ENCODE measurements at places on chromosomes 11 and 22. TPM values are rescaled to one million over a fixed set of nuclear protein-coding genes. Genes with fewer than 3 reads are reported as not detected.

DNA sequence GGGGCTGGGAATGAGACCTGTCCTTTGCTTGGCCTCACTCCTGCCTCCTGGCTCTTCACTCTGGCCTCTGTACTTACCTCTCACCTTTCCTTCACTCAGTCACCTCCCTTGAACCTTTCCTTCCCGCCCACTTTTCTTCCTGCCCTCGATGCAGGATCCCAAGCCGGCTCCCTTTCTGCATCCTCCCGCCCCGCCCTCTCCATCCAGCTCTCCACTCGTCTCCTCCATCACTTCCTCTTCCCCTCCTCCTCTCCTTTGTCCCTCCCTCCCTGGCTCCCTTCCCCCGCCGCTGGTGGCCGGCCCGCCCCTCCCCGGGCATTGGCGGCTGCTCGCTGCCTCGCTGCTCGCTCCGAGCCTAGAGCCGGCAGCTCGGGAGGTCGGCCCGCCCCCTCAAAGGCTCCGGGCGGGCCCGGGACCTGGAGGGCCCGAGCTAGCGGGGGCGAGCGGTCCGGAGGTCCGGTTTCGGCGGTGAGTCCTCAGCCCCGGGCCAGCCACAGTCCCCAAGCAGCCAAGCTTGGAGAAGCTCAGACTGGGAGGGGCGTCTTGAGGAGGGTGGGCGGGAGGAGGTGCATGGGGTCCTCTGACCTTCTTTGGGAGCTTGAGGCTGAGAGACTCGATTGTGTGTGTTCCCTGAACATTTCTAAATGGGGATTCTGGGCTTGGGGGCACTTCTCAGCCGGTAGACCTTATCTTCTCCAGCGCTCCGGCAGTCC is 13.8 kb downstream of the PHLDB1 start:
- H3K27ac ChIP-seq = peak overlapping the region; percentile 79
- no peaks in the 10 kb centered on the region for H3K27me3 ChIP-seq

RHBDD3 gene
- 17.6 TPM for total RNA-seq

- H3K27ac ChIP-seq = no peak overlapping the region
- no peaks in the 10 kb centered on the region for H3K4me1 ChIP-seq
These were observed 16.1 kb upstream of the OR52K1 start for GRCh38 chr11:4466131-4466870.

DNA sequence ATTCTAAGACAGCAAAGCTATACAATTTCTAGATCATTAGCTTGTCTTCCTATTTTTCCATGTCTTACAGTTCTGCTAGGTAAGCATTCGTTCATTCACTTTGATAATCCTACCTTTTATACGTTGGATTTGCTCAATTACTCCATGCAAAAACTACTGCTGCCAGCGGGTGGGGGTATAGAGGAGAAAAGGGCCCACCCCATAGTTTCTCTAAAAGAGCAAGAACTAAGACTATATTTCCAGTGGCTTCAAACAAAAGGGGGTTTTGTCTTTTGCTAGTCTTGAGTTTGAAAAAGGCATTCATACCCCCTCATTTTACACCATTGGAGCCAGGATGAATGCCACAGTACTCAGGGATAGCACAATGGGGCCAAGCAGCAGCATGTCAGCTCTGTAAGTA is 155.7 kb downstream of the WT1 start:
- DNase-seq = no peak
- H3K27ac ChIP-seq = no peak overlapping the region
- H3K4me1 ChIP-seq = no peaks in the 10 kb centered on the region
- H3K36me3 ChIP-seq = no peaks in the 10 kb centered on the region
- no peak overlapping the region for H3K4me3 ChIP-seq

DNA sequence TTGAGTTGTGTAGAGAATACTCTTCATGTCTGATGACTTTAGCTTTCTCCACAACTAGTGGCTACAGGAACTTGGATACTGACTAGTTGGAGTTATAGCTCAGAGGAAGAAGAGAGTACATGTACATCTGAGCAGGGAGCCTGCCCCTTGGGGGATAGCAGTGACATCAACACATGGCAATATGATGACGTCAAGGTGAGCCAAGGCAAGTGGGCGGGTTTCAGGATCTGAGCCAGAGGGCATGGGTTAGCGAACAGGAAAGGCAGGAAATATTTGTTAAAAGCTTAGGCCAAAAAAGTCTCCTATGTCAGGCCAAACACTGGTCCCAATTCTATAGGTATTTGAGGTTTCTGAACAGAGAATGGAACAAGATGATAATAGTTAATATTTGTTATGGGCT is 42.0 kb upstream of the HORMAD2 start:
- no peak overlapping the region for H3K4me3 ChIP-seq
- peaks cover 31% of the 10 kb centered on the region for H3K4me1 ChIP-seq

DNA sequence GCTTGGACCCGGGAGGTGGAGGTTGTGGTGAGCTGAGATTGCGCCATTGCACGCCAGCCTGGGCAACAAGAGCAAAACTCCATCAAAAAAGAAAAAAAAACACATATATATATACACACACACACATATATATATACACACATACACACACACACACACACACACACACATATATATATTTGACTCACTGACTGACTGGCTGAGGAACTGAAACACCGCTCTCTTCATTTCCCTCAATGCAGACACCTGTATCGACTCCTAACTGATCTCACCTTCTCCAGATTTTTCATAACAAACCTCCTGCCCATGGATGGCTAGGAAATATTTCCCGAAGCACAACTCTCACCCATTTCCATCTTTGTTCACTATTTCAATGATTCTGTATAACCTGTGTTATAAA is 140.7 kb upstream of the ANO3 start:
- H3K36me3 ChIP-seq = no peaks in the 10 kb centered on the region
- no peak overlapping the region for H3K27ac ChIP-seq
- H3K4me3 ChIP-seq = no peak overlapping the region
- DNase-seq = no peak
- no peaks in the 10 kb centered on the region for H3K27me3 ChIP-seq
- H3K4me1 ChIP-seq = peaks cover 20% of the 10 kb centered on the region

DNA sequence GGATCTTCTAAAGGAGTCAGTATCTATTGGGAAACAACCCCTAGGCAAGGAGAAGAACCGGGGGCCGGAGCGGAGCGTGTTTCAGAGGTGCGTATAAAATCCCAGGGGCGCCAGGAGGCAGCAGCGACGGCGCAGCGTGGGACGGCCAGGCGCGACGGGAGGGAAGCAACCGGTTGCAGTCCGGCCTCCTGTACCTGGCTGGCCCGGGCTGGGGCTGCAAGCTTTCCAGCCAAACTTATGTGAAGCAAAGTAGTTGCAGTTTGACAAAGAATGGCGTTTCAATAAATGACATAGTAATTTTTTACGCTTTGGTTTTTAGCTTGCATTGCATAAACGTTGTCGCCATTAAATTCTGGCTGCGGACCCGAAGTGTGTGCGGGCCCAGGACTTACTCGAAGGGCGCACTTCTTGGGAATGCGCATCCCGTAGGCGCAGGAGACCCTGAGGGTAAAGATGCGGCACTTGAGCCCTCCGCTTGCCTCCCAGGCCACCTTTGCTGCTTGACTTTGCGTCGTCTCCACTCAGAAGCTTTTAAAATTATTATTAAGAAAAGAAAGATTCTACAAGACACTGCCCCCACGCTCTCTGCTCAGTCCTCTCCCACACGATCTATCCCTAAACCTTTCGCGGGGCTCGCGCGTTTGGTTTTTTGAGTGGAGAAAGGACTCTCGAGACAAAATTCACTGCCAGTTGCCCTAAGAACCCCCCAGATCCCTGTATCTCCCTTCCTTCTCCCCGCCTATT is 1.6 kb upstream of the WT1 start:
- H3K4me1 ChIP-seq = no peaks in the 10 kb centered on the region
- DNase-seq = no peak
- no peak overlapping the region for H3K27ac ChIP-seq
- no peak overlapping the region for H3K4me3 ChIP-seq
- H3K36me3 ChIP-seq = no peaks in the 10 kb centered on the region

- H3K4me1 ChIP-seq = peaks cover 31% of the 10 kb centered on the region
- no peak overlapping the region for H3K4me3 ChIP-seq
- H3K27me3 ChIP-seq = no peaks in the 10 kb centered on the region
- DNase-seq = peak; percentile 46
These were observed 348.9 kb upstream of the NCAM1 start for GRCh38 chr11:112612250-112612849.

SART1 gene
- total RNA-seq = 74.6 TPM

FLRT1 gene
- 0.25 TPM for total RNA-seq

- H3K4me1 ChIP-seq = no peaks in the 10 kb centered on the region
- peaks cover 5% of the 10 kb centered on the region for H3K27me3 ChIP-seq
- no peaks in the 10 kb centered on the region for H3K36me3 ChIP-seq
These were observed 98.8 kb downstream of the CRYBB2 start for GRCh38 chr22:25318081-25318823.

DNA sequence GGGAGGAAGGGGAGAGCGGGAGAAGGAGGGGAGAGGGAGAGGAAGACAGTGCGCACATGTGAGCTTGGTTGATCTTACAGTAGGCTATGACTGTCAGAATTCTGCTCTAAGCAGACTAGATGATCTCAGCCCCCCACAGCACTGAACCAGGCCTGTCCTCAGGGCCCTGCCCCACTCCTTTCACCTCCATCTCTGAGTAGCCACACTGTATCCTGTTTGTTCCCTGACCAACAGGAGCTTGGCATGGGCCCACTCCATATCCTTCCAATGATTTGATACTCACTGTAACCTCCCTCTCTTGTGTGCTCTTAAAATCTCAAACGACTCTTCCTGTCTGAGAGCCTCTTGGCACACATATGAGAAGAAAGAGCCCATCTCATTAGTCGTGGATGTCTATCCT is 86.1 kb upstream of the PARVA start:
- H3K27ac ChIP-seq = no peak overlapping the region
- H3K4me1 ChIP-seq = peaks cover 23% of the 10 kb centered on the region
- no peaks in the 10 kb centered on the region for H3K27me3 ChIP-seq
- H3K4me3 ChIP-seq = no peak overlapping the region
- DNase-seq = no peak

P2RY2 gene
- 19.8 TPM for total RNA-seq

DNA sequence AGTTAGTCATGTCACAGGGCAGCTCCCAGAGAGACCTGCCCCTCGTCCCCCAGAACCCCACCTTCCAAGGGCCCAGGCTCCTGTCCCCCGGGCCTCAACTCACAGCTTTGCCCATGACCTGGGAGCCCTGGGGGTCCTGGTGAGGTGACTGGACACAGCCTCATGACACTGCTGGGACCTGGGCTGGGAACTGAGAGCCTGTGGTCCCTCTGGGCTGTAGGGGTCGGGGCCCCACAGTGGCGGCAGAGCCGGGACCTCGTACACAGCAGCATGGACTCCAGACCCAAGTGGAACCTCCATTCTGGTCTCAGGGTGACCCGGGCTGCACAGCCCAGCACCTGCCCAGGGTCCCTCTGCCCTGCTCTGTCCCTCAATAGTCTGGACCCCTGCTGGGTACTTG is 6.9 kb downstream of the APOBEC3A start:
- H3K27ac ChIP-seq = no peak overlapping the region
- H3K4me3 ChIP-seq = no peak overlapping the region
- peaks cover 10% of the 10 kb centered on the region for H3K4me1 ChIP-seq
- no peaks in the 10 kb centered on the region for H3K36me3 ChIP-seq
- H3K27me3 ChIP-seq = no peaks in the 10 kb centered on the region
- no peak for DNase-seq

- no peaks in the 10 kb centered on the region for H3K36me3 ChIP-seq
- H3K4me3 ChIP-seq = no peak overlapping the region
- no peaks in the 10 kb centered on the region for H3K27me3 ChIP-seq
- no peak overlapping the region for H3K27ac ChIP-seq
- peak; percentile 67 for DNase-seq
These were observed 4.2 kb upstream of the MPEG1 start for GRCh38 chr11:59216641-59217564.

GRCh38 chr22:42930810-42931420 is 73.8 kb upstream of the ARFGAP3 start:
- peak; percentile 47 for DNase-seq
- no peak overlapping the region for H3K27ac ChIP-seq
- H3K4me1 ChIP-seq = peaks cover 51% of the 10 kb centered on the region
- no peaks in the 10 kb centered on the region for H3K27me3 ChIP-seq

- H3K27ac ChIP-seq = no peak overlapping the region
- DNase-seq = no peak
- H3K4me3 ChIP-seq = no peak overlapping the region
- no peaks in the 10 kb centered on the region for H3K4me1 ChIP-seq
These were observed 44.1 kb downstream of the IGLL5 start for GRCh38 chr22:22931557-22932270.

- no peaks in the 10 kb centered on the region for H3K36me3 ChIP-seq
- no peak overlapping the region for H3K4me3 ChIP-seq
- no peak overlapping the region for H3K27ac ChIP-seq
- no peaks in the 10 kb centered on the region for H3K27me3 ChIP-seq
- DNase-seq = no peak
These were observed 62.6 kb downstream of the KIAA1671 start for GRCh38 chr22:25014896-25015755.

GRCh38 chr11:3666023-3666530 is 5.1 kb downstream of the CHRNA10 start:
- DNase-seq = no peak
- H3K27ac ChIP-seq = no peak overlapping the region
- no peaks in the 10 kb centered on the region for H3K4me1 ChIP-seq
- no peak overlapping the region for H3K4me3 ChIP-seq

DNA sequence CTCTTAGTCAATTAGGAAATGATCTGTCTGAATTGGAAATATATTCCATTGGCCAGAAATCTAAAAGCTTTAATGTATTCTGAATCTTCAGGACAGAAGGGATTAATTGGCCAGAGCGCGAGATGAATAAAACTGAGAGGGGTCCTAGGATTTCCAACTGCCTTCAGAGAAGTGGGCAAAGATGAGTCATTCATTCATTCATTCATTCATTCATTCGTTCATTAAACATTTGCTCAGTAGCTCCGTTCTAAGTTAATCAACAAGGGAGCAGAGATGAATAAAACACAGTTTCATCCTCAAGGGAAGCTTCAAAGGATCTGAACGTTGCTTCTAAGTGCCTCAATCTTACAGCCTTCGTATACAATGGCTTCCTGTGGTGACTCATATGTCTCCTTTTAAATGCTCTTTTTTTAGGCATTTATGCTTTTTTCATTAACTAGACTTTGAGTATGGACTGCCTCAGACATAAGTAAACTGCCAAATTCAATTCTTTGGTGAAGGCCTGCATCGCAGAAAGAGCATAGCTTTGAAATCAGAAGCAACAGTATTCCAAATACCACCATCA is 537.4 kb upstream of the CCDC90B start:
- H3K4me1 ChIP-seq = no peaks in the 10 kb centered on the region
- H3K27me3 ChIP-seq = no peaks in the 10 kb centered on the region
- H3K27ac ChIP-seq = no peak overlapping the region
- H3K4me3 ChIP-seq = no peak overlapping the region
- no peak for DNase-seq

SPDYC gene
- not detected for total RNA-seq

CHRM4 gene
- not detected for total RNA-seq

Measured in PC-9 (cell line).